Kidney tubule cell (primary cell): ENCODE measurements at places on chromosomes 16 and 17.

- peak; percentile 65 for DNase-seq
Observed at GRCh38 chr17:49209061-49209571, 1.3 kb downstream of the GNGT2 start.

- DNase-seq: no peak
Observed at GRCh38 chr16:16155234-16155633, 68.1 kb downstream of the ABCC6 start.

DNA sequence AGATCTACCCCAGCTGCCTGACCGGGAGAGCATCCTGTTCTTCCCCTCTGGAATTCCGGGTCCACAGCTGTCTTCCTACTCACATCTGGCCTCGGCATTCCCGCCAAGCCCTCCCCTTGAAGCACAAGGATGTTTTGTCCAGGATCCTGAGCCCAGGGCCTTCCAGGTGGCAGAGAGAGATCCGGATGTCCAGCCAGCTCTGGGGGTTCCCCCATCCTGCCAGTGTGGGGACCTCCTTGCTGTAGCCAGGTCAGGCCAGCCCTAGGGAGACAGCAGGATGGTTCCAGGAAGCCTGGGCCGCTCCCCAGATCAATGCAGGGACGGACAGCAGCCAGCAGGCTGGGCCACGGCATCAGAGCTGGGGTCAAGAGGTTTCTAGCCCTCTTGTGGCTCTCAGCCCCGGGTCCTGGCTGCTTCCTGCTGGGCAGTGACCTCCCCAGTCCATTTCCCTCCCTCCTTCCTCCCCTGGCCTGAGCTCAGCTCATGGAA, 55.3 kb downstream of the SOCS3 start:
- DNase-seq: no peak

DNA sequence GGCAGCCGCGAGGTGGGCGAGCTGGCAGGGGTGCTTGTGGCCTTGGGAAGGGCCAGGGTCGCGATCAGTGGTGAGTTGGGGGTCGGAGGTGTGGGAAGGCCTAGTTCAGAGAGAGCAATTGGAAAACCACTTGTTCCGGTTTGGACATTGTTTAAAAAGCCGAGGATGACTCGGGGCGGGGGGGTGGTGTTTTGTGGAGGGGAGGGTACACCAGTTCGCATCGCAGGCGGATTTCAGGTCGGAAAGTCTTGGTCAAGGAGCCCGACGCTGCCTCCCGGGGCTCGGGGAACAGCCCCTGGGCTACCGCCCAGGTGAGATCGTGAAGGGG, 66.4 kb downstream of the KPNA2 start:
- DNase-seq: no peak

DNA sequence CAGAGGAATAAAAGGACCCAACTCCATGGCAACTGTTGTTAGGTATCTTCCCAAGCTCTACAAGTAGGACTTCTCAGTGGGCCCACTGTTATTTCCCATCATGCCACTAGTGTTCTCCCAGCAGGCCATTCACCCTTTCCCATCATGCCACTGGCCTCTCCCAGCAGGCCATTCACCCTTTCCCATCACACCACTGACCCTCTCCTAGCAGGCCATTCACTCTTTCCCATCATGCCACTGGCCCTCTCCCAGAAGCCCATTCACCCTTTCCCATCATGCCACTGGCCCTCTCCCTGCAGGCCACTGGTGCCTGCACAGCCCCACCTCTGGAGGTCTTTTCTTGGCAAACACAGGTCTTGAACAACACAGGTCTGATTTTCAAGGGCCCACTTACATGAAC, 36.3 kb downstream of the IFT140 start:
- no peak for DNase-seq

- no peak for DNase-seq
Observed at GRCh38 chr17:70181376-70181775, 12.0 kb downstream of the KCNJ2 start.

DNA sequence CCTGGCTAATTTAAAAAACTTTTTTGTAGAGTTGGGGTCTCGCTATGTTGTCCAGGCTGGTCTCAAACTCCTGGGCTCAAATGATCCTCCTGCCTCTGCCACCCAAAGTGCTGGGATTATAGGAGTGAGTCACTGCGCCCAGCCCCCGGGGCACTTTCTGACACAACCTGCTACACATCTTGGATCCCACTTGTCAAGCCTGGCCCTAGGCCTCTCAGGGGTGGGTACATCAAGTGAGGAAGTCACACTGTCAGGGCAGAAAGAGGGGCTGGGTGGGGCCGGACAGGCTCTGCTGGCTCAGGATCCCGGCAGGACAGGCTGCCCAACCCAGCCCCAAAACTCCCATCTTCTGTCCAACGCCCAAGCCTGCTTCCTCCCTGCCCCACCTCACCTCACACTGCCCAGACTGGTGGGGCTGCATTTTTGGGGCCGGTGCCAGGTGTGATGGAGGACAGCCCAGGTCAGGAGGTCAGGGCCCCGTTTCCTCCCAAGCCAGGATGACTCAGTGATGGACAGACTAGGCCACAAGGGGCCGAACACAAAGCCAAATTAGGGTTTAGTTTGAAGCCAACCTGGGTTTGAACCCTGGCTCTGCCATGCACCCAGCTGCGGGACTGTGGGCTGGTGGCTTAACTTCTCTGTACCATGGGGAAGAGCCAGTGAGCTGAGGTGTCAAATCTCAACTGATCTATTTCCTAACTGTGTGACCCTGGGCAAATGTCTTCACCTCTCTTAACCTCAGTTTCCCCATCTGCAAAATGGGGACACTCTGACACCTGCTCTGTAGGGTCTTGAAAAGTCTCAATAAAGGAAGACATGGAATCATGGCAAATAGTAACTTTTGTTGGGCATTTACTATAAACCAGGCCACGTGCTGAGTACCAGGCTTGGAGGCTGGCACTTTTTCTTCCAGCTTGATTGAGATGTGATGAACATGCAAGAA, 8.9 kb upstream of the PPL start:
- DNase-seq: peak; percentile 74
